ENCODE measurements at places on chromosomes 13 and 19.

DNA sequence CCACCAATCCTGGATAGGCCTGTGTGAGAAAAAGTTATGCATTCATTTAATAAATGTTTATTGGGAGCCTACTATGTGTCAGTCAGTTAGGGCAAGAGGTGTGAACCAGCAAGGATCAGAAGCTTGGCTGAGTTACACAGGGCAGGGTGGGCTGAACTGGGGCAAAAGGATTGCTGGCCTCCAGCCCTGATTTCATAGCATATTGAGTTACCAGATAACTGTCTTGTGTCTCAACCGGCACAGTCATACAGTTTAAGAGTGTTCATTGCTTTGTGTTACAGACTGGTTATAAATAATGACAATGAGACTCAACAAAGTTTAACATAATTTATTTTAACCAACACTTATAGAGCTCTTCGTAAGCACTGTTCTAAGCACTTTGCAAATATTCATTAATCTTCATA, 253.8 kb downstream of the DLEU7 start:
- DNase-seq = no peak

- DNase-seq = no peak
Measured at GRCh38 chr13:91557328-91558090, 159.1 kb downstream of the GPC5 start.

GRCh38 chr19:19626516-19627472, 1.2 kb downstream of the LPAR2 start:
- DNase-seq = no peak

GRCh38 chr19:43562698-43563241, 12.6 kb downstream of the XRCC1 start:
- DNase-seq = peak; percentile 87

DNA sequence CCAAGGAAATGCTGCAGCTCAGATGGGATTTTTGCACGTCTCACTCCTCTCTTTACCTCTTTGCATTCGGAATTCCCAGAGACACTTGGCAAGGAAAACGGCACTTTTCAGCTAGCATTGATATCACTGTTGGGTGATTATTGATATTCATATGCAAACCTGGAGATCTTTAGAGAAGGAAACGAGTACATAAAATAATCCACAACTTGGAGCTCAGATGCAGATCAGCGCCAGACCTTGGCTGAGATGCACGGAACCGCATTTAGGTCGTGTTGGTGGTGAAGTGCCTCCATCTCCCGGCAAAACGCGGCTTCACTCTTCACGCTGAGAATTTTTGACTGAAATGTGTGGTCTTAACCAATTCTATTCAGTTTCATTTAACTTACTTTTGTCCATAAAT, 77.2 kb upstream of the ARHGEF7 start:
- no peak for DNase-seq

GRCh38 chr13:37473035-37473434, 125.5 kb downstream of the POSTN start:
- no peak for DNase-seq

DNA sequence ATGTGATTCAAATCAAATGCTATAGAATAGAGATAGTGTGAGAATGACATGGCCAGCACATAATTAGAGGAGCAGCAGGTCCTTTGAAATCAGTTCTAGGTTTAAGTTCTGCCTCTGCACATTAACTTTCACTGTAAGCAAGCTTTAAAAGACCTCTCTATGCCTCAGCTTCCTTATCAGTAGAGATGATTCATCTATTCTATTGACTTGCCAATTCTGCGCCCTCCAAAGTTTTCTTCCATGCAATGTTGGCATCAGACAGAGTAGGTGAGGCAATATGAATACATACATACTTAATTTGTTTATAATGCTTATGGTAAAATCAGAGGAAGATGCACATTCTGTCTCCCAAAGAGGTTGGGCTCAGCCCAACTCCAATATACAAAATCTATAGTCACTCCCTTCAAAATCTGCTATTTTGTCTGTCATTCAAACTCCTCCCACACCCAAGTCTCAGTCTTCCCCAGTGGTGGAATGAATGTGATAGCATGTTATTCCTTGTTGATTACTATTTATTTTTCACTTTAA, 525.5 kb downstream of the RFC3 start:
- DNase-seq = no peak
